ENCODE measurements at places on chromosomes 2 and 18.
A peak's percentile ranks its signal among the peaks of the same experiment; 100 is the strongest.

GRCh38 chr2:88095022-88095421 is 27.4 kb downstream of the SMYD1 start:
- DNase-seq: no peak

DNA sequence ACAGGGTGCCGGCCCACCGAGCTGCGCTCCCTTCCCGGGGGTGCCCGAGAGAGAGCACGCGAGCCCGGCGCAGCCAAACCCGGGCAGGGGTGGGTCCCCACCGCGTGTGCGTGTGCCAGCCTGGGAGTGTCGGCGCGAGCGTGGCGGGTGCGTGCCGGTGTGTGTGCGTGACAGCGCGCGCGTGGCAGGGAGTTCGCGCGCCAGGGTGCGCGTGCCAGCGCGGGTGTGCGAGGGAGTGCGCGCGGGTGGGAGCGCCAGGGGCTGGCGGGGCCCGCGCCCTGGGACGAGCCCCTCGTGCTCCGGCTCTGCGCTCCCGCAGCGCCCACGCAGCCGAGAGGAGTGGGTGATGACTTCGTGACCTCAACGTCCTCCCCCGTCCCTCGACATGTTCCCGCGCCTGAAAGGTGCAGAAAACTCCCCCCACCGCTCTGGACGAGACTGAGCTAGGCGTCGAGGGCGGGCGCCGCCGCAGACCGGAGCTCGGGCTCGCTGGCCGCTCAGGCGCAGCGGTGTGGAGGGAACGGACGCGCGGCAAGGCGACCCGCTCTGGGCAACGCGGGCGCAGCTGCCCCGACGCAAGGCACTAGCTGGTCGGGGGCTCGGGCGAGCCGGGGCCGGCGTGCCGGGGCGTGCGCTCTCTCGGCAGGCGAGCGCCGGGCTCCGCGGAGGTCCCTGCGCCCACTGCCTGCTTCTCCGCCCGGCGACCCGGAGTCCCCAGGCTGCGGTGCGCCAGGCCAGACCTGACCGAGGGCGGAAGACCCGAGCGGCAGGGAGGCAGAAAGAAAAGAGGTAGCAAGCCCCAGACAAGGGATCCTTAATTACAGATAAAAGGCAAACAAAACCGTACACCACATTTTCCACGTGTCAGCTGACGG is 582.8 kb downstream of the ZEB2 start:
- DNase-seq: peak; percentile 12

- no peak for DNase-seq
These were observed 94.4 kb downstream of the MGAT5 start for GRCh38 chr2:134348239-134348638.

GRCh38 chr18:74534981-74535649 is 815 bp downstream of the CNDP1 start:
- DNase-seq: no peak

GRCh38 chr18:32848826-32849225 is 76.0 kb upstream of the KLHL14 start:
- DNase-seq: no peak

DNA sequence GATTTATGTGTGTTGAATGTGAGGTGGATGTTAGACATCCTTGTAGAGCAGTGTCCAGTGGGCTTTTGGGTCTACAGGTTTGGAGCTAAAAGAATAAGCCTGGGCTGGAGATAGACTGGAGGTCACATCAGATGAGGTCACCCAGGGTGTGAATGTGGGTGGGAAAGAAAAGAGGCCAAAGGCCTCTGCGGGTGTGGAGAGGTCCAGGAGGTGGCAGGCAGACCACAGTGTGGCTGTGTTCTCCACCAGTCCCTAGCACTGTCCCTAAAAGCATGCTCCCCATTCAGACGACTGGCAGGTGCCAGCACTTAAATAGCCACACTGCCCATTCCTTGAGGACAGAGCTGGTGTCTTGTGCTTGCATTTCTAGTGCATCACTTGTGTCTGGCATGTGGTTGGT is 4.1 kb downstream of the ATG4B start:
- DNase-seq: no peak

GRCh38 chr2:113136828-113137775 is 9.7 kb downstream of the IL1RN start:
- no peak for DNase-seq

DNA sequence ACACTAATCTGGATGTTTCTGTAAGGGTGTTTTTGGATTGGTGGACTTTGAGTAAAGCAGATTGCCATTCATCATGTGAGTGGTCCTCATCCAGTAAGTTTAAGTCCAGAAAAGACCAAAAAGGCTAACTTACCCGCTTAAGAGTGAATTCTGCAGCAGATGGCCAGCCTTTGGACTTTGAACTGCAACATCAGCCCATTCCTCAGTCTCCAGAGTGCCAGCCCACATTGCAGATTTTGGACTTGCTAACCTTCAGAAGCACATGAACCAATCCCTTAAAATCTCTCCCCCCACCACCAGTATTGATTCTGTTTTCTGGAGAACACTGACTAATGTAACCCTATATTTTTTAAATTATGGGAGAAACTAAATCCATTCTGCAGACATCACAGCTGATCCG is 30.0 kb upstream of the SPATS2L start:
- no peak for DNase-seq

DNA sequence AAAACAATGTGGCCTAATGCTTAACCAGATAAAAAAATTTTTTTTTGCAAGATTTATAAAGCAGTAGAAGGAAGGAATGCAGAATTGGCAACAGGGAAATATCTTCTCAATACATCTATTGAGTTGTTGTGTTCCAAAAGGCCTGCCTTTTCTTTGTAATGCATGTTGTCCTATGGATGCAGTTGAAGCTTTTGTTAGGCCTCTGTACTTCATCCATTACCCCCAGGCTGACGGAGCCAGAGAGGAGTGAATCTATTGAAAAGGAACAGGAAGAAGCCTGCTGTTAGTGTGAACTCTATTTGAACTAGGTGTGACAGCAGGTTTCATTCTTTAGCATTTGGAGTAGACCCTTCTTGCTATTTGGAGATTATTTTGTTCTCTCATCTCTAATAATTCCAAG is 56.5 kb downstream of the MTX2 start:
- no peak for DNase-seq

- DNase-seq: no peak
These were observed 138.1 kb downstream of the LRRC30 start for GRCh38 chr18:7369006-7369405.

Data from stimulated activated CD4-positive, alpha-beta T cell treated with anti-CD3 and anti-CD28 coated beads, Interleukin-12 subunit alpha, Interleukin-12 subunit beta, amount 100 ng/mL, for 4 hours (primary cell).